Fibroblast of lung (primary cell): ENCODE measurements at places on chromosomes 6 and 20. TPM values are rescaled to one million over a fixed set of nuclear protein-coding genes. Genes with fewer than 3 reads are reported as not detected.

Gene C20orf202
- under 0.01 TPM in 1 of 2 replicates, not detected in the other for total RNA-seq

Gene RIMS4
- total RNA-seq = under 0.01 TPM in 2 replicates

Gene ZC2HC1B
- total RNA-seq = not detected in 2 replicates

GRCh38 chr6:44074439-44074812, 52.8 kb downstream of the MRPL14 start:
- peak overlapping the region; percentile 77 for H3K27ac ChIP-seq
- H3K27me3 ChIP-seq = no peaks in the 10 kb centered on the region

DNA sequence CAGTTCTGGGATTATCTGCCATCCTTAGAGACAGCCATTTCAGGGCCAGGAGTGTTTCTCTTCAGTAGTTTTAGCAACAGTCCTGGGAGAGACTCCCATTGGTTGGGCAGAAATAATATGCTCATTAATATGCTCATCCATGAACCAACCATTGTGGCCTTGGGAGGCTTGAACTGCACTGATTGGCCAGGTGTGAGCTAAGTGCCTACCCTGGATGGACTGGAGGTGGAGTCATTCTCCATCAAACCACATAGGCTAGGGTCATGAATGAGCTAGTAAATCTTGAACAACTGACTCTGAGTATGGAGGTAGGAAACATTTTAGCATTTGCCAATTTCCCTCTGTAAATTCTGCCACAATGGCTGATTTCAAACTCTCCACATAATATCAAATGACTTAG, 70.2 kb upstream of the ZFP64 start:
- H3K27me3 ChIP-seq = no peaks in the 10 kb centered on the region
- DNase-seq = no peak
- no peak overlapping the region for H3K4me3 ChIP-seq
- no peak overlapping the region for H3K27ac ChIP-seq

GRCh38 chr20:32678948-32679347, 5.2 kb upstream of the C20orf203 start:
- H3K36me3 ChIP-seq = no peaks in the 10 kb centered on the region
- no peaks in the 10 kb centered on the region for H3K27me3 ChIP-seq
- peaks cover 4% of the 10 kb centered on the region for H3K4me1 ChIP-seq
- H3K27ac ChIP-seq = no peak overlapping the region
- DNase-seq = peak; percentile 28

GRCh38 chr6:105045526-105045925, 88.6 kb downstream of the LIN28B start:
- no peaks in the 10 kb centered on the region for H3K36me3 ChIP-seq
- H3K4me1 ChIP-seq = no peaks in the 10 kb centered on the region
- H3K27me3 ChIP-seq = no peaks in the 10 kb centered on the region

- H3K36me3 ChIP-seq = no peaks in the 10 kb centered on the region
- DNase-seq = peak; percentile 6
- no peak overlapping the region for H3K4me3 ChIP-seq
- no peaks in the 10 kb centered on the region for H3K27me3 ChIP-seq
- H3K27ac ChIP-seq = no peak overlapping the region
Measured at GRCh38 chr6:97160280-97160679, 122.7 kb downstream of the MMS22L start.
